ENCODE measurements at places on chromosomes 4 and X.

DNA sequence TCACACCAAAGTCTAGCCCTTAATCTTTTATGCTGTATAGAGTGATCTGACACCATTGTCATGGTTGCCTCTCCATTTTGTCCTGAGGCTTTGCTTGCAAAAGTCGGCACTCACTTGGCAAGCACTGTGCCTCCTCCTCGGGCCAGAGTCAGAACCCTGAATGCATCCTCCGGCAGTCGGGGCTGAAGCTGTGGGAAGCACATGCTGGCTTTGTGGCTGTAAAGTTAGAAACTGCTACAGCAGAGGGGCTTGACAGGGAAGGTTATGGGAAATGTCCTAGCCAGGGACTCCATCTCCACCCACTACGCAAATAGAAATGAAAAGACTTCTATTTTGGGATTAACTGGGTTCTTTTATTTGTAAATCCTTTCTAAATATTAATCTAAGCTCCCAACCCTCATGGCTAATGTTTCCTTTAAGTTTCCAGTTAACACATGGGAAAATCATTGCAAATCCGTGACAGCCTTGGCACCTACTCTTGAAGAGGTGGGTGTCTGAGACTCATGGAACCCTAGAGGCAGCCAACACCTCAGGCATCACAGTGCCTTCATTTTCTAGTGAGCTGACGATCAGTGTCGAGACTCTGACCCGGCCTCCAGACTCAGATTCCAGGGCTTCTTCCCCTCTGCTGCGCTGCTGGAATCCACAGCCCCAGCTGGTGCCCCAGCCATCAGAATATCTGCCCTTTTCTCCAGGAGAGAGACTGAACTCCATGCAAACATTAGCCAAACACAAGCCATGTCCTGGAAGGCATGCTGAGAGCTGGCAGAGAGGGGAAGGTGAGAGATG lies 7.9 kb upstream of the CLDN24 start:
- no peak for DNase-seq

DNA sequence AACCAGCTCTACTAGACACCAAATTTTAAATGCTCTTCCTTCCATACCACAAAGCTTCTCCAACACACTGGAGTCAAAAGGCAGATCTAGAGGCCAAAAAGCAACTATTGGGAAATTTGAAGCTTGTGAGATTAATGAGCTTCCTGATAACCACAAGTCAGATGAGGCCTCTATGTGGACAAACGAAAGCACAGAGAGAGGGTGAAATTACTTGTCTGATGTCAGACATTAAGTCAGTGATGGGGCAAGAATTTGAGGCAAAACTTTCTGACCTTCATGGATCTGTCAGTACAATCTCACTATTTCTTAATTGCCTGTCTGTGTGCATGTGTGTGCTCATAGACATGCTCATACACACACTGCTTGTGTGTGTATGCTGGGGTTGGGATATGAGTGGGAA lies 103.6 kb downstream of the GUCY2F start:
- DNase-seq, result no peak

DNA sequence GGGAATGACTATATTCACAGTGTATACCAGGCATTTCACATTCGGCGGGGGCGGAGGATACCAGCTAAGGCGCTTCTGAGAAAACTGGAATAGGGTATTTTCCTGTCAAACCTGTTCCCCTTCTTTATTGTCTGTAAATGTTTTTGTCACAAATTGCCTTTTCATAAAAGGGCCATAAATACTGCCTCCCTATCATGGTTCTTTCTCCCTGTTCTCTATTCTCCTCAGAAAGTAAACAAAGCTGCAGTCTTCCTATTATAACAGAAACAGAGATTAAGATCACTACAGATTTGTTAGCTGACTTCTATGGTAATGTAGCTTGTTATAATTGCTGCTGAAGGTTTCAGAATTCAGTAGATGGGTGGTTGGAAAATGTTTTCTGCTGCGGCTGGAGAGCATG lies 32.2 kb downstream of the MID2 start:
- no peak for DNase-seq

DNA sequence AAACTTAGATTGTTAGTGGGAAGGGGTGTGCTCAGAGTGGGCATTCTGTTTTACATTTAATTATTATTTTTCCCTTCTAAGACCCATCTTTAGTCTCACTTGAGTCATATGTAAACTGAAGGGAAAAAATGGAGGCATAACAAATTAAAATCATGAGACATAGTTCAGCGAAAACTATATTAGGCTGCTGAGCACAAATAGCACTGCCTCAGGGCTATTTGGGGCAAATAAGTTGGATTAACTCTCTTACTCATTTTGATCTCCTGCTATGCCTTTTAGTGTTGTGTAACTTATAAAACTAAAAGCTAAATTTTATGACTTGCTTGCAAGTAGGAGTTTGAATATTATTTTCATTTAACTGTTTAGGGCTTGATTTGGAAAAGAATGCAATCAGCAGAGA lies 1329.2 kb upstream of the PCDH7 start:
- DNase-seq, result no peak

DNA sequence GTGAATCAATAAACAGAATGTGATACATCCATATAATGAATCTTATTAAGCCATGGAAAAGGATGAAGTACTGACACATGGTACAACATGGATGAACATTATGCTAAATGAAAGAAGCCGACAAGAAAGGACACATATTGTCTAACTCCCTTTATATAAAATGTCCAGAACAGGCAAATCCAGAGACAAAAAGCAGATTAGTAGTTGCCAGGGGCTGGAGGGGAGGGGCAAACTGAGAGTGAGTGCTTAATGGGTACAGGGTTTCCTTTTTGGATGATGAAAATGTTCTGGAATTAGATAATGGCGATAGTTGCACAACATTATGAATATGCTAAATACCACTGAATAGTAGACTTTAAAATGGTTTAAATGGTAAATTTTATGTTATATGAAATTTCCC lies 17.4 kb downstream of the ADGRG4 start:
- DNase-seq, result no peak

DNA sequence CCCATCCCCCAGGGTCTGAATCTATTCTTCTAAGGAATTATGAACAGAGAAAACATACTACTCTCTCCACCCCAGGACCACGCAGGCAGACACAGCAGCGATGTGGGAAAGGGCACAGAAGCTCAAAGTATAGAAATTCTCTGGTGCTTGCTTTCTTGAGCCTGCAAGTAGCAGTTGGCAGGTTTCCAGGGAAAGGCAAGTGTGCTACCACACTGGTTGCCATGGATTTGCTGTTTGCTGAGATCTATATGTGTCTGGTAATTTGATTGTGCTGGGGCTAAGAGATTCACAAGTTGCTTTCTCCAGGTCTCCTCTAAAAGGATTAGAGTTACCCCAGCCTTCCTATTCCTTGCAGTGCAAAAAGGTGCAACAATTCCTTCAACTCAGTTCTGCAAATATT lies 83.1 kb downstream of the GUCY2F start:
- DNase-seq, result no peak

- DNase-seq, result no peak
Measured at GRCh38 chrX:10741550-10741949, 121.2 kb upstream of the MID1 start.

DNA sequence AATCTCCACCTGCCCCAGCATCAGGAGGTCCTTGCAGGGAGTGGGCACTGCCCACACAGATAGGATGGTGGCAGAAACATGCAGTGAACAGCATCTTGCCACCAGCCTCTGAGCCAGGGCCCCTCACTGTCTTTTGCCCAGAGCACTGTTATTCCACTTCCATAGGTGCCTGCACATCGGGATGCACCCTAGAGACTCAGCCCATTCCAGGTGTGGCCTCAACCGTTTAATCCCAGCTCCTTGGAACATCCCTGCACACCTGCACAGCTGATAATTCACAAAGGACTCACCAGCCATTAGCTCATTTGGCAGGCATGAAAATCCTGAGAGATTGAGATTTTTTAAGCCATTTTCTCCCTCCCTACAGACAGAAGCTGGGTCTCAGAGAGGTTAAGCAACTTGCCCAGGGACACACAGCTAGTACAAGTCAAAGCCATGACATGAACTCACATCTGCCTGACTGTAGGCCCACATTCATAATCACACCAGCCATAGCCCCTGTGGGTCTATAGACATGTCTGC lies 116.3 kb downstream of the EFNB1 start:
- no peak for DNase-seq

- peak; percentile 65 for DNase-seq
Measured at GRCh38 chr4:54746218-54746617, 88.5 kb downstream of the KIT start.

DNA sequence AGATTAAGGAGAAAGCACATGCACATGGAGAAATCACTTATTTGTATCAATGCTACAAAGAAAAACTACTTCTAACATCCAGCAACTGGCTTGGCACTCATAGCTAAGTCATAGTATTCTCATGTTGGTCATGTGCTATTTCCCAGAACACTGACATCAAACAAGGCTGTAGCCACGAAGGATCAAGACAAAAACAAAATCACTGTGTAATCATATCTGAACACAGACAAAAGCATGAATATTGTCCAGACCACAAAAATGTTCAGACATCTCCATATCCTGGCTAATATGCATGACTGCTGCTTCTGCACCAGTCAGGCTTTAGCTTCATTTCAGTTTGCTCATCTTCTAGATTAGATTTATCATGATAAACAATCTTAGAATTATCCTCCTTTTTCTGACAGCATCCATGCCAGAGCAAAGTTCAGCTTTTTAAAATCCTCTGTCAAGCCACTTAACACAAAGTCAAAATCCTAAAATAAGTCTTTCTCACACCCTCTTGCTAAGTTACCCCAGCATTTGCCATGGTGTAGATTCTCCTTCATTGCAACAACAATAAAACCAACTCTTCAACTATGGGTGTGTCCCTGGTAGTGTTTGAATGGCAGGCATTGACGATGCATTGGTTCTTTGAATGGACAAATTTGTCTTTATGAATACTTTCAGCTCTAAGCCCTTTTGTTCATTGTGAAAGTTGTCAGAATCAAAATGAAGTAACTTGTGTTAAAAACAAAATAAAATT lies 39.1 kb upstream of the NPFFR2 start:
- DNase-seq, result no peak

GRCh38 chr4:108922191-108922590 lies 159.3 kb upstream of the ETNPPL start:
- no peak for DNase-seq

DNA sequence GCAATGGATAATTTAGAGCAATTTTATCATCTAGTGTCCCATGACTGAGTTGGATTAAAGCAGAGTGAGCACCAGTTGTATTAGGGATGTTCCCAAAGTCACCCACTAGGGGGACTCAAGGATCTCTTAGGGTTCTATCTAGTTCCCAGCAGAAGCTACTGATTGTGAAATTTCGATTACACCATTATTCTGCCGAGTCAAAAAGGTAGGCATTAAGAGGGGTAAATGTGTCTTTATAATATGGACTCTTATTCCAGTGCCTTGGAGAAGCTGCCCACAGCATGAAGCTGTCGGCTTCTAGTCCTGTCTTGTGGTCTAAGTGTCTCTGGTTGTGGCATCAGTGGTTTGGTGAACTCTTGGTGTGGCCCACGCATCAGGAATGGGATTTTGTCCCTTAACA lies 53.3 kb downstream of the RGS12 start:
- peak; percentile 67 for DNase-seq

GRCh38 chr4:184011826-184012380 lies 106.8 kb downstream of the STOX2 start:
- no peak for DNase-seq

DNA sequence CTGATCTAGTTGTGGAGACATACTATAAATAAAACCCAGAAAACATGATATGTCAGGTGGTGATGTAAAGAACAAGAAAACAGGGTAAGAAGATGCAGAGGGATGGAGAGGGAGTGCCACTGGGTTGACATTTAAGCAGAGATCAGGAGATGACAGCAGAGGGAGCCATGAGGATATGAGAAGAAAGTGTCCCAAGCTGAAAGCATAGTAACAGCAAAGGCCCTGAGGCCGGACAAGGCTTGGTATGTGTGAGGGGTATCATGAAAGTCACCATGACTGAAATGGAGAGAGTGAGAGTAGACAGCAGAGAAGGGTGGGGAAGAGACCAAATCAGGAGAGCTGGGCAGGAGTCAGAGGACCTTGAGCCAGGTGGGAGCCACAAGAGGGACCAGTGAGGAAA lies 3.4 kb downstream of the GPKOW start:
- DNase-seq, result no peak

- no peak for DNase-seq
Measured at GRCh38 chr4:155353923-155354540, 22.7 kb downstream of the MAP9 start.

GRCh38 chr4:119526786-119527550 lies 101.6 kb downstream of the PDE5A start:
- no peak for DNase-seq

DNA sequence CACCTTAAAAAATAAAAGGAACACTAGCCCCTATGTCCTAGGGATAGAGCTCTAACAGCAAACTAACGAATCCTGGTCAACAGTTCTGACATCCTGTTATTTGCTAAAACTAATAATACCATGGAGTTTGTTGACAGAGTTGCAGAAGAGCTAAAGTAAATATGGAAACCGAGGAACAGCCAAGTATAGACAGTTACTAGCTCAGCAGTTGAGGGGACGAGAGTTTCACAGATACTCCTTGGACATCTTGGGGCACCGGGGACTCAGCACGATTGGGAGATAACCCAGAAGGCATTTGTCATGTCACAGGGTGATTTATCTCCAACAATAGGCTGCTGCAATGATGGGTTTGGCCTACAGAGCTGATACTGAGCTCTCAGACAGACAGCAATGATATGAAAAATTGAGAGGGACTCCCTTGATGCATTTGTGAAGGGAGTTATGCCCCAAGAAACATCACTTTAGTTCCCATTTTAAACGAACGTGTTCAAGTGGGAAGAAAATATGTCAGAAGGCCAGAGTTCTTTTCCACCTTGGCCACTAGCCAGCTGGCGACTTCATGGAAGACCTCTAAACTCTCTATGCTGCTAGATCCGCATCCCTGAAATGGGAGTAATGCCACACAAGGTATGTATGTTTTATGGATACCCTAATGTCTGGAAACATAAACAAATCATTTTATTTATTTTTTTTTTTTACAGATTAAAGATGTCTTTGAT lies 48.6 kb downstream of the TSC22D3 start:
- DNase-seq, result no peak

DNA sequence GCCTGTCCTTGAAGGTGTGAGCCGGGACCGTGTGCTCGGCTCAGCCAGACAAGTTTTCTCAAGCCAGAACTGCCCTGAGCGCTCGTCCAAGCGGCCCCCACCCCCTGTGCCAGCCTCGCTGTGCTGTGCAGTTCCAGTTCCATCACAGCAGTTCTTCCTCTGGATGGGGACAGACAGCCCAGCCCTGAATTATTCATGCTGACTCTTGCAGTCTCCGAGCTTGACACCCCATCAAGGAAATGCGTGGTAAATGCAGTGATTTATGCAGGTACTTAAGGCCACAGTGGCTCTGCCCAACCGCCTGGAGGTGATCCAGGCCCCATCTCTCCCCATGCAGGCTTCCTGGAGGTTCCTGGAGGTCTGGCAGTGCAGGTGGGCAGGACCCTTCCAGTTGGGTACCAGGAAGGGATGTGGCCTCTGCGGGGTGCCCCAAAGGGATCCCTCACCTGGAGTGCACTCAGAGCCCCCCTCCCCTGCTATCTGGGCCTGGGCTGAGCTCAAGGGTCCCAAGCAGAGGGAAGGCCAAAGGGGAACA lies 44.8 kb upstream of the HMX1 start:
- DNase-seq, result no peak
